GM12878 (cell line): ENCODE measurements at places on chromosomes 11 and 22.

DNA sequence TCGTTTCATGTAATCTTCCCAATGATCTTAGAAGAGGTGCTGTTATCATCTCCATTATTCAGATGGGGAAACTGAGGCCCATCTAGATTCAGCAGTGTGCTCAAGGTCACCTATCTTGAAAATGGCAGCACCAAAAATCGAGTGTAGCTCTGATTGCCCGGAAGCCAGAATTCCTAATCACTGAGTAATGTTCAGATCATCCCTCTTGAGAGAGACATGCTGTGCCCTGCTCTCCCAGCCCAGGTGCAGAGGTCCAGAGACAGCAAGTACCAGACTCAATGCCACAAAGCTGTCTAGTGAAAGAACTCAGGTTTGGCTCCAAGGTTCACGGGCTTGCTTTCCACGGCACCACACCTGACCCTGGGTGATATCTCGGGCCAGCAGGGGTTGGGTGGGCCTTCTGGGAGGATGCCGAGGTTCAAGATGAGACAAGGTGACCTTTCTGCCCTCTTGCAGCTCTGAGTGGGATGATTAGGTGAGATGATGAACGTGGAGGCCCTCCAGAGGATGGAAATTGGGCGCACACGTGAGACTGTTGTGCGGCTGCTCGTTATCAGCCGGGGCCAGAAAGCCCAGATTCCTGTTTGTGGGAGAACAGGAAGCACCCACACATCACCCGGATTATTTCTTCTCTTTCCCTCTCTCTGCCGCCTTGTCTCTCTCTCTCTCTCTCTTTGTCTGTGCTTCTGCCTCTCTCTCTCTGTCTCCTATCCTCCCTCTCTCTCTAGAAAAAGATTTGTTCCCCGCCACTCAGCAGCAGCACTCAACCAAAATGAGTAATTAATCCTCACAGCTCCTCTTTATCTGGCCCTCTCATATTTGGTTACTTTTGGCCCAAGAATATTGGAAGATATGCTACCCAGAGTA lies 19.0 kb upstream of the RASD2 start:
- DNase-seq = no peak

DNA sequence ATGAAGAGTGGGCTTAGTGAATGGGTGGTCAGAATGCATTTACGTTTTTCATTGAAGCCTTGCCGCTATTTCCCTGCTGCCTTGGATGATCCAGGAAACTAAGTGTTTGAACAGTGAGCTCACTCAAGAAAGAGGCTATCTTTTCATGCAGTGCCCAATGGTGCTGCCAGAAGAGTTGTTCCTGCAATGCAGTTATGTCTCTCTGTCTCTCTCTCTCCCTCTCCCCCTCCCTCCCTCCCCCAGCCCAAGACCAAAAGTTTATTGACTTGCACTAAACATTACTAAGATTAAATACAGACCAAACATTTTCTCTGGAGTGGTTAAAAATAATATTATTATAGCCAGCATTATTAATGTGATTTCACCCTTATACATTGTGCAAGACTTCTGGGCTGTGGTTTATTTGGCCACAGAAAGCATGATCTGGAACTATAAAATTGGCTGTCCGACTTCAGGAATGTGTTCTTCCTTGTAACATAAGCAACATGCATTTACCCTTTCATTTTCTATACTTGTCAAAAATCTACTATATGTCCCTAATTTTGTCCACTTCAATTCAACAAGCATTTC lies 6.6 kb upstream of the FUT4 start:
- no peak for DNase-seq

- DNase-seq = no peak
These were observed 30.8 kb downstream of the MARK2 start for GRCh38 chr11:63869683-63870082.

DNA sequence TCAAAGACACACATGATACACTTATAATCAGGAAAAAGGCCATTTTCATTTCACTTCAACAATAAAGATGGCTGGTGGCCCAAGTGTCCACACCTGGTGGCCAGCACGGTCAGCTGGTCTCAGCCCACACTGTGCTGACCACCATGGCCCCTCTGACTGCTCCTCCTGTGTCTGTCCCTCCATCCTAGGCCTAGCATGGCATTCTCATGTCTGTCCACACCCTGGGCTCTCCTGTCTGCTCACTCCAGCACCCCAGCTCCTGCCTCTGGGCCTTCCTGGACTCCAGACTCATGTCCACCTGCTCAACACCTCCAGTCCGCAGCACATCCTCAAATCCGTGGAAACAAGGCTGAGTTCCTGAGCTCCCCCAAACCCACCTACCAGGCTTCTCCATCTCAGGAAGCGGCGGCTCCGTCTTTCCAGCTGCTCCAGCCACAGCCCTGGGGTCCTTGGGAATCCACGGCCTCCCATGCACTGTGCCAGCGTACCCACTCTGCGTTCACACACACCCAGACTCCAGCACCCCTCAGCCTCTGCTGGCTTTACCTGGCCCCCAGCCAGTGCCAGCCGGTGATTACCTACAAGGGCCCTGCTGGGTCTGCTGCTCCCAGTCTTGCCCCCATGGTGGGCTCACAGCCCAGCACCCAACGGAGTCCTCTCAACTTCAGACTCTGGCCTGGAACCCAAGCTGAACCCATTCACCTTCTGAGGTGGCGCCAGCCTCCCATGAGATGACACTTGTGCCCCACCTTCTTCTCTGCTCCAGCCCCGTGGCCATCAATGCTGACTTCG lies 13.9 kb downstream of the SIRT3 start:
- no peak for DNase-seq
